ENCODE measurements at places on chromosomes 1 and 21.

DNA sequence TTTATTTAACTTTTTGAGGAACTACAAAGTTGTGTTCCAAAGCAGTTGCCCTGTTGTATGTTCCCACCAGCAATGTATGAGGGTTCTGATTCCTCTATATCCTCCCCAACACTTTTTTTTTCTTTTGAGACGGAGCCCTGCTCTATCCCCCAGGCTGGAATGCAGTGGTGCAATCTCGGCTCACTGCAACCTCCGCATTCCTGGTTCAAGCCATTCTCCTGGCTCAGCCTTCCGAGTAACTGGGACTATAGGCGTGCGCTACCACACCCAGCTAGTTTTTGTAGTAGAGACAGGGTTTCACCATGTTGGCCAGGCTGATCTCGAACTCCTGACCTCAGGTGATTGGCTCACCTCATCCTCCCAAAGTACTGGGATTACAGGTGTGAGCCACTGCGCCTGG lies 60.4 kb upstream of the ENAH start:
- DNase-seq, result no peak

DNA sequence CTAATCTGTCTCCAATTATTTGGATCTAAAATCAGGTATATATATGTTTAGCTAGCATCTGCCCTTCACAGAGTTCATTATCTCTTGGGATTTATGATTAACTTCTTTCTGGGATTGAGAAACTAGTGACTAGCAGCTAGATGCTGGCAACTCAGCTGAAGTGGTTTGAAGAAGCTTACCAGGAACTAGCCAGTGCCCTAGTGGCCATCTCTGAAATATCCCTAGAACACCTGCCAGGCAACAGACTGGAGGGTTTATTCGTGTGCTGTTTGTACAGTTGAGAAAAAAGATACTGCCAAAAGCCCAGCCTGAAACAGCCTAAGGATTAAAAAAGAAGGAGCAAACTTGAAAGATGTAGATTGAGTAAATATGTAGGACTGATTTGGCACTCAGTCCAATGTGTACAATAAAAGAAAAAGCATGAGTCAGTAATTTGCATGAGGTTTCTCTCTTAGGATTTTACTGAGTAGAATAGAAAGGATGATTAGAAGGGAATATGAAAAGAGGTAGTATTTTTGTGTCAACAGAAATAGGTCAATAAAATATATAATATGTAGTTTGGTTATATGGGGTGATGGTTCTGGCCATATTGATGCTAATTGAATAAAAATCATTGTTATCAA lies 1144.6 kb upstream of the ADGRL2 start:
- DNase-seq, result no peak

- DNase-seq, result no peak
These were observed 10.5 kb downstream of the LDLRAP1 start for GRCh38 chr1:25553749-25554429.

- DNase-seq, result peak; percentile 87
These were observed 10.5 kb downstream of the KIF21B start for GRCh38 chr1:201013031-201013485.

DNA sequence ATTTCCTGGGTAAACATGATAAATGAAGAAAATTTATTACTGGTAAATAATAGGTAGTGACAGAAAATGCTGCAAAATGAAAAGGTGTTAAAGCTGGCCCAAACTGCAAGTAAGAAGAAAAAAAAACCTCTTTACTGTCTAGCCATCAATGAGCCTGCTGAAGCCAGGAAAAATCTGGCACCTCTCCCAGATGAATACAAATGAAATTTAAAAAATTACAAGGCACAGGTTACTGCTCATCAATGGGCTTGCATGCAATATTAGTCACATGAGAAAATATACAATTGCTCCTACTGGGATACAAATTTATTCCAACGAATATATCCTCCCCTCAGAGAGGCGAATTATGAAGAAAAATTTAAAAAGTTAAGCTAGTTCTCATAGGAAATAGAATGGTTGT lies 1422.5 kb downstream of the KCNT2 start:
- no peak for DNase-seq

- no peak for DNase-seq
These were observed 25.4 kb upstream of the TMEM54 start for GRCh38 chr1:32926562-32926961.

Data from MV-4-11 (cell line).